Activated naive CD8-positive, alpha-beta T cell treated with anti-CD3 and anti-CD28 coated beads for 36 hours (primary cell): ENCODE measurements at places on chromosomes 2 and 18. TPM values are rescaled to one million over a fixed set of nuclear protein-coding genes. Genes with fewer than 3 reads are reported as not detected.

The THSD7B gene
- total RNA-seq = not detected

DNA sequence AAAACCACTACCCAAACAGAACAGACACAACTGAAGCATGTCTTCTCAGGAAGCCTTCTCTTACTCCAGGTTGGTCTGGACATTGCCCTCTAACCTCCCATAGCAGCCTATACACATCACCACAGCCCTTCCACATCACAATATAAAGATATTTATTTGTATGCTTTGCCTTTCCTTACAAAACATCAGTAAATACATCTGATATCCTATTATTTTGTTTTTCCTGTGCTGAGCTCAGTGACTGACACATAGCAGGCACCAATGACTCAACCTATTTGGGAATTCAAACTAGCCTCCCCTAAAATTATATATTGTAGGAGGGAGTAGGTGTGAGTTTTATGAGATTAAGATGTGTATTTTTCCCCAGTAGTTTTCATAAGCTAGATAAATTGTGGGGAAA, 28.8 kb downstream of the SLC40A1 start:
- no peak for DNase-seq

GRCh38 chr2:55763721-55764120, 70.1 kb upstream of the PNPT1 start:
- no peak for DNase-seq

The ARHGAP25 gene
- 47.4 TPM for total RNA-seq

DNA sequence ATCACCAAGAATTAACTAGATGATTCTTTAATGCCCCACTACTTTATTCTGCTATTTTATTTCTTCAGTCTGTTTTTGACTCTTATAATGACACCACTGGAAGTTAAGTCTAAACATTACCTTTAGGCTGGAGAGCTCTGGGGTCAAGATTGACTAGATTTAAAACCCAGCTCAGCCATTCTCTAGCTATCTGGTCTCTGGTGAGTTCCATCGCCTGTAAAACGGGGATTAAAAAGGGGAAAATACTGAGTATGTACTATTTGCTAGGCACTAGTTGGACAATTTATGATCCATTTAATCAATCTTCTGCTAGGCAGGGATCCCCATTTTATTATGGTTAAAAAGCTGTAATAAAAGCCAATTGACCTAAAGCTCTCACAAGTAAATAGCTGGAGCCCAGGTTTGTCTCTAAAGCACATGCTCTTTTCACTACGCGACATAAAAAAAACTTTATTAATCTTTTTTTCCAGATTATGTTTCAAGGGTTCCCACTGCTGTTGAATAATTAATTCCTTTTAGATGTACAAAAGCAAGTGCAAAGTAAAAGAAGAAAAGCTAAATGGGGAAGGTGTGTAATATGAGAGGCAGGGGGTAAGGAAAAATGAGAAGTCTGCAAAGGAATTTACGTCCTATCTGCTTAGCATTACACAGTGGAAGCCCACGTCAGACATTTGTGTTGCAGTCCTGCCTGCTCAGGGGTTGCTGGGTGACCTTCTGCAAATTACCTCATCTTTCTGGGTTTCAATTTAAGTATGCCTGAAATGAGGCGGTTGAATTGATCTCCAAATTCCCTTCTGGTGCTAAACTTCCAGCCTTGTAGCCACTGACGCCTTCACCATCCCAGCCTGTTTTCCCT, 918 bp upstream of the NABP1 start:
- peak; percentile 62 for DNase-seq

DNA sequence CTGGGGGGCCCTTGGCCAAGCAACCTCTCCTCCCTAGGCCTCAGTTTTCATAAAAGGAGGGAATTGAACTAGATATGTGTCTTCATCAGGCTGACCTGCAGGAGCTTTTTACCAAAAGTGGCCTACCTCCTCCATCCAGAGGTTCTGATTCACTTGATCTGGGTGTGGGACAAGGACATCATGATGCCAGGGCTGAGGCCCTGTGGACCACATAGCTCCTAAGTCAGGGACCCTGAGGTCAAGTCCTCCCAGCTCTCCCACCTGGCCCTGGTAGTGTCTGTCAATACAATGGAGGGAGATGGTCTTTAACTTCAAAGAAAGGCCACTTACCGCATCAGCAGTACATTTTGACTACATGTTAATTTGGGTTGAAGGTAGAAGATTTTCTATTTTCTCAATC, 10.4 kb downstream of the IL1RN start:
- DNase-seq = no peak

GRCh38 chr2:71789556-71790204, 336.3 kb downstream of the DYSF start:
- no peak for DNase-seq

- DNase-seq = no peak
These were observed 246.8 kb downstream of the TMEM182 start for GRCh38 chr2:103008586-103008985.

GRCh38 chr18:316393-316792, 48.5 kb upstream of the THOC1 start:
- no peak for DNase-seq

The KRTCAP3 gene
- total RNA-seq = 9.9 TPM
